Fibroblast of skin of right quadriceps (primary cell): ENCODE measurements at places on chromosomes 2 and 18.

DNA sequence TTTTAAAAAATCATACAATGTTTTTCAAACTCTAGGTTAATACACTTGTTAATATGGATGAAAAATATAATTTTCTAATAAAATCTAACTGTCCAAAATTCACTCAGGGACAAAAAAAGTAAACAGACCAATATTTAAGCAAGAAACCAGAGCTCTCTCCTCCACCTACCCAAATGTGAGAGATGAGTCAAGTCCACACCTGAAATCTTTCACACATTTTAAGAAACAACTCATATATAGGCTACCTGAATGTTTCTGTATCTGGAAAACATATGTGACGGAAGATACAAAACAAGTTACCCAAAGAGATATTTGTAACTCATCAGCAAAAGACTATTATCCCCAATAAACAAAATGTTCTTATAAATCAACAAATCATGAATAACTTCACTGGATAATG, 20.2 kb downstream of the ZNF516 start:
- no peak for DNase-seq

DNA sequence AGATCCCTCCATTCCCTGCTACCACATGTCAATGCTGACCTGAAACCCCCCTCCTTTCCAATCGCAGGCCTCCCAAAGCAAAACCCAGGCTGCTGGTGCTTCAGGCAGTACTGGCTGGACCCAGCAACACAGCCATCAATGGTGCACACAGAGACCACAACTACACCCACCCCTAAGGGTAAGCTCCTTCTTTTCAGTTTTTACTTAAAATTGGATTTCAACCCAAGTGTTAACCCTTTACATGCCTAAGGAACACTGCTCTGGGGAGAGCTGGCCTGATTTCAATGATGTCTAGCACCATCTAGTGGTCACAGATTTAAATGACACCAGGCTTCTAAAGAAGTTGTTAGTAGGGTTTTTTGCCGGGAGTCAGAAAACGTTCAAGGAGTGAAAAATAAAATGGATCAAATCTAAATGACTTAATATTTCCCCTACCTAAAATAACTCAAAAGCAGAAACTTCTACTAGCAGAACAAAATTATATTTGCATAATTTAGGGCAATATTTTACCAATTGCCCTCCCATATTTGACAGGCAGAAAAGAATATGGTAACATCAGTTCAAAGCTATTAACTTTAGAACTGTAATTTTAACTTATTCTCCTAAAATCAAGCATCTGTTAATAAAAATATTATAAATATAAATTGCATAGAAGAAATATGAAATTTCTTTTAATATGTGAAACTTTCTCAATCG, 24.6 kb downstream of the FECH start:
- peak; percentile 60 for DNase-seq

GRCh38 chr2:37915773-37916172, 9.3 kb upstream of the RMDN2 start:
- DNase-seq, result no peak

DNA sequence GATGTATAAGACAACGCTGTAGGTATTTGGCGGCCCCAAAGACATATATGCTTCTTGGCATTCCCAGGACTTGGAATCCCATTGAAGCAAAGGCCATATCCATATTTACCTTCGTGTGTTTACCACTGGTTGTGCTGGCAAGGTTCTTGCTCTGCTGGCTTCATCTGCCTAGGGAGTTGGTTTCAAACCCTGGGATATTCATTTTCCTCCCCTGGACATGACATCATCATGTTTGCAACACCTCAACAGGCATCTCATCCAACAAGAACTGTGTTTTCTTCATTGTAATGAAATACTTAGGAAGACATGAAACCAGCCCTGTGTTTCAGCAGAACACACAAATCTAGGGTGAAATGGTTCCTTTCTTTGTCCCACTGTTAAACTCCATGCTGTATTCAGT, 77.9 kb upstream of the PHLPP1 start:
- DNase-seq, result no peak

GRCh38 chr2:237633061-237633561, 5.7 kb downstream of the LRRFIP1 start:
- no peak for DNase-seq

GRCh38 chr2:974502-974901, 23.9 kb downstream of the SNTG2 start:
- peak; percentile 38 for DNase-seq

GRCh38 chr18:35303610-35304009, 13.6 kb upstream of the ZSCAN30 start:
- DNase-seq, result no peak

DNA sequence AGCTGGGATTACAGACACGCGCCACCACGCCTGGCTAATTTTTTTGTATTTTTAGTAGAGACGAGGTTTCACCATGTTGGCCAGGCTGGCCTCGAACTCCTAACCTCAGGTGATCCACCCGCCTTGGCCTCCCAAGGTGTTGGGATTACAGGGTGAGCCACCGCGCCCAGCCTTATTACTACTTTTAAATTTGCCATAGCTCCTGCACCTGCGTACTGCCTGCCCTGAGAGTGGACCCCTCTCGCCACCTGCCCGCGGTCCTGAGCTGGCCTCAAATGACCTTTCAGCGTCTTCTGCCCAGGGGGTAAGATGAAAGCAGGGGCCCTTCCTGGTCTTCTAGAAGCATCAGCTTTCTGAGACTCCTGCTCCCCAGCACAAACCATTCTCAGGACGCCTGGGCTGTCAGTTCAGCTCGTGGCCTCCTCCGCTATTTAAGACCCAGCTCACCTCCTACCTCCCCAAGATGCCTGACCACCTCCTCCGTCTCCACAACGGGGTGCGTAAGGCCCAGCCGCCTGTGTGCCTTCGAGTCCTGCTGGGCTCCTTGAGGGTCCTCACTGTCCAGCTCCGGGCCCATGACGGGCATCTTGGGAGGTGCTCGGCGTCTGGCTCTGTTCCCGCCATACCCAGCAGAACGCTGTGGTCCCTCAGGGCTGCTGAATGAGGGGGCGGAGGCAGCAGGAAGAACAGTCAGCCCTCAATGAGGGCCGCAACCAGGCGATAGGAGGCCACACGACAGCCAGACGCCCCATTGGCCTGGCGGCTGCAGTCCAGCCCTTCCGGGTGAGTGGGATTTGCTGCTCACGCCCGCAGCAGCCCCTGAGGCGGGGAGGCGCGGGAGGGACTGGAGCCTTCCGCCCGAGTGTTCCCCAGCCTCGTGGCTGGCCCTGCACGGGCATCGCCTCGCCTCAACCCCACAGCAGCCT, 266.6 kb downstream of the TFCP2L1 start:
- DNase-seq, result no peak

GRCh38 chr18:23340661-23341060, 112.4 kb upstream of the RIOK3 start:
- no peak for DNase-seq

DNA sequence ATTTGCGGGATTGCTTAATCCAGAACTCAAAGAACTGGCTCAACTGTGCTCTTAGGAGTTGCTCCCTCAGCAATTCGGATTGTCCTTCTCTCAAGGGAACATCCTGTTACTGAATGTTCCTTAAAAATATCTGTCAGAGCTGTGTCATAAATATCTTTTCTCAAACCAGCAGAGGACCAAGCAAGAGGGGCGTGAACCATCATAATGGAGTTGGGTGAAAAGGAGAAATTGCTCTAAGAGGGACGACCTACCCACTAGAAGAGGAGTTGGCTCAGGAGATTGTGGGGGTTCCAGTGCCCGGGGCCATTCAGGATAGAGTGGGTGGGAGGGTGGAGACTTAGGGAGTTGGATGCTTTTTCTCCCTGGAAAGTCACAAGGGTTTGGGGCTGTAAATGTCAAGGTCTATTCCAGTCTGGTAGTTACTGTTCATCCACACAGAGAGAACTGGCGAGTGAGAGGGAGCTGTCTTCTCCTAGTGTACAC, 59.5 kb downstream of the MERTK start:
- no peak for DNase-seq

GRCh38 chr18:12398625-12399024, 9.1 kb upstream of the PRELID3A start:
- DNase-seq, result no peak
